ENCODE measurements at places on chromosomes 2 and 18.

GRCh38 chr2:179051250-179051649 lies 1.3 kb upstream of the CCDC141 start:
- DNase-seq, result no peak

GRCh38 chr2:125681976-125682805 lies 973.8 kb upstream of the GYPC start:
- DNase-seq, result no peak

DNA sequence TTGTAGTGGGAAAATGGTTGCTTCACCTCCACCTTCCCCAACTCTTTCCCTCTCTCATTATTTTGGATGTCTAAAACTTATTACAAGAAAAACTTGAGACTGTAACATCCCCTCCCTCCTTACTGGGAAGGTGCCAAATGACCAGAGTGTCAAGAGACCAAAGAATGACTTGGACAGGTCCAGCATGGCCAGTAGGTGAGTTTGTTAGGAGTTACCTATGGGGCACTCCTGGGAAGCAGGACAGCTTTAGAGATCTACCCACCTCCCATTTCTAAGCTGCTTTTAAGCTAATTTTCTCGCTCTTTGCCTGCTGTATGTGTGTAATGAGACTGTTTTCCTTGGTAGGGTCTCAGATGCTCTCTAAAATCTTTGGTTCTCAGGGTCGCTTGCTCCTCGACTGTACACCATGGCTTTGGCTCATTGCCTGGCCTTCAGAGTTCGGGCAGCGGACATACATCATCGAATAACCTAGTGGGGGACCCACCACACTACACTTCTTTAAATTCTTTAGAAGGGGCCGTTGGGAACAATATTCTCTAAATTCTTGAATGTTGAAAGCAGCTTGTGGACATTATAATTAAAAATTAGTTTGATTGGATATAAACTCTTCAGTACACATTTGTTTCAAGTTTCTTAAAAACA lies 45.2 kb downstream of the SLC30A6 start:
- no peak for DNase-seq

DNA sequence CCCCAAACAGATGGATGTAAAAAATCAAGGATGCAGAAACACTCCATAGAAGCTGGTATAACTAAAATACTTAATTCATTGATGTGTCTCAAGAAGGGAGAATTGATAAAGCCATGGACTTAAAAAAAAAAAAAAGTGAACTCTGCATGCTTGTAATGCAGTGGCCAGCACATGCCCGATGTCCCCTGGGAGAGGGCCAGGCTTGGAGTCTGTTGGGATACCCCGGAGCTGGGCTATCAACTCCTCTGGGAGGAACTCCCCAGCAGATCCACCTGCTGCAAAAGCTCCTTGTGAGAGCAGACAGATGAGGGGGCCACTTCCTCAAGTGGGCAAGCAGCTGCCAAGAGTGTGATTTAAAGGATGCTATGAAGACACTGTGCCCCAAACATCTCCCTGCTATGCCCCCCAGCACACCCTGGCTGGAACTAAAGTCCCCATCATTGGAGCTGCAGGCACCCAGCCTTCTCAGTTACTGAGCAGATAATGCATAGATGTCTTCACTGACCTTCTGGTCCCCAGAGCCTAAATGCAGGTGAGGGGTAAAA lies 311.5 kb upstream of the ID2 start:
- no peak for DNase-seq

- no peak for DNase-seq
Measured at GRCh38 chr18:69308619-69309018, 92.1 kb upstream of the DOK6 start.

GRCh38 chr2:111155610-111156009 lies 34.9 kb downstream of the BCL2L11 start:
- no peak for DNase-seq

DNA sequence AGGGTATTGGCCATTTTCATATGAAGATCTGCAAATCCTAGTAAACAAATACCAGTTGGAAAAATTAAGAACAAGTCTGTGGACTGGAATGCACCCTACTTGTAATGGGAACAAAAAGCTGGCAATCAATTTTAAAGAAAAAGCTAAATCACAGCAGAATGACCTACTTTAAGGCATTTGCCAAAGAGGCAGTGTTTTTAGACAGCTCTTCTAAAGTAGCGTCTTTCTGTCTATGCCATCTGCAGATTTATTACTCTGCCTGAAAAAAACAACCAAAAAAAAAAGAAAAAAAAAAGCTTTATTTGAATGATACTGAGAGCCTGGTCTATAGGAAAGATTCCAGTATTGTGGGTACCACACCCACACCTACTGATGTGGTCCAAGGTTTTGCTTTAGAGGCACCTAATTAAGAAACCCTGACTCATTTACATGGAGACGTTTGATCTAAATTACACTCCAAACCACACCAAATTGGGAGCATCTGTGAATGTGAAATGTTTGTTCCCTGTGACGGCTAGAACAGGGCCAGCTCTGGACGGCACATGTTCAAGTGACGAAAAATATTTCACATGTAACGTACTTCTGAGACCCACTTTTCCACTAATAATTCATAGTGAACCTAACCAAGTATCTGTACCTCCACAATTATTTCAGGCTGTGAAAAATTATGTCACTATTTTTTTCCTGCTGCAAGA lies 597.1 kb downstream of the ARHGAP15 start:
- DNase-seq, result no peak

GRCh38 chr2:48900321-48901014 lies 144.9 kb upstream of the LHCGR start:
- DNase-seq, result no peak

DNA sequence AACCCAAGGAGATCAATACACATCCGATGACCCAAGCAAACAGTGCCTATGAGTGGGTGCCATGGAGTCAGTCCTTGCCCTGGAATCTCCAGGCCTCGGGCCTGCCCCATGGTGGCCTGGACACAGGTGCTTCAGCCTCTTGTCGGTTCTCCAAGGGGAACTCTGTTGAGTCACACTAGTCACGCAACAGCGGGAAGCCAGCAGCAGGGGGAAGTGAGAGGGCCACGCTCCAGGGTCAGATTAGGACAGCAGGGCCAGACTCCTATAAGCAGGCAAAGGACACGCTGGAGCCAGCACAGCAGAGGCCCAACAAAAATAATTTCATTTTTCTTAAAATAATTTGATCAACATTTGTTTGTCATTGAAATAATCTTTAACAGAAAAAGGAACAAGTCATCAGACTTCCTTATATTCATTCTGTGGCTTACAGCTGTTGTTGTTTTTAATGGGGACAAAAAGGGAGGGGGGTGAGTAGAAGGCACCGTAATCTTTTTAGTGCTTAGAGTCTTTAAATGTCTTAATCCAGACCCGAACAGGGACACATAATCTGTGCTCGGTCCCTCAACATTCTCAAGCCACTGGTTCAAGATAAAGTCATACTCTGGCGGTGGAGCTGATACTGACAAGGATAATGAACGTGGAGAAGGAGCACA lies 16.4 kb upstream of the ARMC9 start:
- DNase-seq, result peak; percentile 12

DNA sequence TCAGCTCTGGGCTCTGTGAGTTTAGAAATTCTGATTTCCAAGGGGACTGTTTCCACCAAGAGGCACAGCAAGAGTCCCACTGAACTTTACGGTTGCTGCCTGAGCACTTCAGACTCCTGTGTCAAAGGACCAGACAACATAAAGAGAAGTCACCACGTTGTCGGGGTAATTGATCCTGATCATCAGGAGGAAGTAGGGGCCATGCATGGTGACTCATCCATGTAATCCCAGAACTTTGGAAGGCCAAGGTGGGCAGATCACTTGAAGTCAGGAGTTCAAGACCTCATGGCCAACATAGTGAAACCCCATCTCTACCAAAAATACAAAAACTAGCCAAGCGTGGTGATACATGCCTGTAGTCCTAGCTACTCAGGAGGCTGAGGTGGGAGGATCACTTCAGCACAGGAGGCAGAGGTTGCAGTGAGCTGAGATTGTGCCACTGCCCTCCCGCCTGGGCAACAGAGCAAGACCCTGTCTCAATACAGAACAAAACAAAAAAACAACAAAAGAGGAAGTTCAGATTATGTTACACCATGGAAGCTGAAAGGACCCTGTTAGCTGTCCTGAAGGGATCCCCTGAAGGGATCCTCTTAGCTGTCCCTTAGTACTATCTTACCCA lies 9.4 kb upstream of the ASXL2 start:
- no peak for DNase-seq

DNA sequence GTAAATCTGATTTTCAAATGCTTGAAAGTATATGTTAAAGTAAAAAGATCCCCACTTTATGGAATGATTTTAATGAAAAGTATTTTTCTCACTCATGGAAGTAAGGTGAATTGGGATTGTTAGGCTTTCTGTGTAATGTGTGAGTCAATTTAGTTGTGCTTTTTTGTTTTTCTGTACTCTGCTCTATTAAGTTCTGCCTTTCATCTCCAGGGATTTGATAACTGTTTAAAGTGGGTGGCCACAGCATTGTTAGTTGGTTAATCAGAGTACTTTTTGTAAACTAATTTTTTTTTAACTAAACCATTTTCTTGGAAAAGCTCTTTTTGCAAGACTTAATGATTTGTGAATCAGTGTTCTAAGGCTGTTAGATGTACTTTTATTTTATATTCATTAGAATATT lies 76.8 kb downstream of the ABI2 start:
- DNase-seq, result no peak

DNA sequence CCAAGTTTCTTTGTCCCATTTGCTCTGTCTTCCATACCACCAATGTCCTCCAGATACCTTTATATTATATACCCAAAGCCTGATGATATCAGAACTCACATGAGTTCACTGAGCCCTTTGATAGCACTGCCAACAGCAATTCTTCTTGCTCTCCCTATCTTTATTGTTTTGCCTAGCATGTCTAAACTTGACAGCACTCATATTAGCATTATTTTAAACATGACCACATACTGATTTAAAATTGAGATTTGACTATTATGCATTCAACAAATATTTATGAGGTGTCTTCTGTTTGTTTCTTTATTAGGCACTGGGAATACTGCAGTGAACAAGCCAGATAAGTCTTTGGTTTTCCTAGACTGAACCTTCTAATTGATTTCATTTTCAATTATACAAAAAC lies 587.3 kb upstream of the GCFC2 start:
- DNase-seq, result no peak

- peak; percentile 50 for DNase-seq
Measured at GRCh38 chr2:45651415-45652089, at the start of gene PRKCE. Gene PRKCE (plus strand): TSS chr2:45651675.

DNA sequence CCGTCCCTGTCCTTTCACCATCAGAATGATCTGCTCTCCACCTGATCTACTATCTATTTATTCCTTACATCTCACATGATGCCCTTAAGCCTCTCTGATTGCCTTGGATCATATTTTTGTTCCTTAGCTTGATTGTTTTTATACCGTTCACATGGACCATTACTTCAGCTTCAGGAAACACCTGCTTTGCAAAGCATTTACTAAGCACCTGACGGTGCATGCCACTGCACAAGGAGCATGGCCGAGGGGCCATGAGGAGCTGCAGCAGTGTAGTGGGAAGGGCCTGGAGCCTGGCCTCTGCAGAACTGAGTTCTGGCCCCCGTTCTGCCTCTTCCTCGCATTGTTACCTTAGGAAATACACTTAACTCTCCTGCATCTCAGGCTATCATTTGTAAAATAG lies 124.1 kb upstream of the NDUFV2 start:
- DNase-seq, result no peak

DNA sequence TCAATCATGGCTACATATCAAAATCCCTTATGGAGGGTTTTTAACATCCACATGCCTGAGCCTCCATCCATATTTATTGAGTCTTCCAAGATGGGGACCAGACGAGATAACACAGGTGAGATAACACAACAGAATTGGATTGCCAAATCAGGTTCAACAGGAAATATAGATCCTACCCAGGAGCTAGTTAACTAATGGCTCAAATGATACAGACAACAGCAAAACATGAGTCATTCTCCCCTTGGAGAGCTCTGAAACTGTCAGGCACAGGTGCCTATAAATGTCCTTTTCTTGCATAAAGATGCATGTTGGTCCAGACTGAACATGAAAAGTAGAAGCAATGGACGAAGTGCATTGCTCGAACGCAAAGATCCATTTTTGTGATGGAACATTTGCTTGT lies 202.2 kb downstream of the CDH20 start:
- no peak for DNase-seq

- no peak for DNase-seq
Measured at GRCh38 chr2:9467687-9468086, 6.7 kb upstream of the IAH1 start.

GRCh38 chr18:59783138-59783537 lies 85.9 kb upstream of the CCBE1 start:
- peak; percentile 10 for DNase-seq

- no peak for DNase-seq
Measured at GRCh38 chr2:238948765-238949641, 101.1 kb downstream of the TWIST2 start.

GRCh38 chr2:108621687-108622681 lies 87.7 kb downstream of the LIMS1 start:
- DNase-seq, result peak; percentile 46

DNA sequence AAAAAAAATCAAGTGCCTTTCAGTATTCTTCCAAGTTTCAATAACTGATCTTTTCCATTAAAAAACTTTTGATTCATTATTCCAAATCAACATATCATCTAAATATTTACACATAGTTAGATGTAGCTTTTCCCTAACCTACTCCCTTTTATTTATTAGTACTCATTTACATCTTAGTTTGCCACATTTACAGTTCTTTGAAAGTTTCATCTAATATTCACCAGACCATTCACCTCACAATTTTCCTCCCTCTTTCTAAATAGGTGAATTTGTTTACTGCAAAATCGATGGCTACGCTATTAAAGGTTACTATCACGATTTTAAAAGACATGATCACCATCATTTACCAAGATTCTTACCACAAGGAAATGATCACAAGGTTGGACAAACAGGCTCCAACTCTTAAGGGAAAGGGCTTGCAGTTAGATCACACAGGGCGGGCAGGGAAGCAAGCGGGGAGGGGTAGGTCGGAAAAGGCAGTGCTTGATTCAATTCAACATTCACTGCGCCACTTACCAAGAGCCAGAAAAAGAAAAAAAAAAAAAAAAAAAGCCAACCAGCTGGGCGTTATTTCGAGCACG lies 654 bp upstream of the MARCHF7 start:
- DNase-seq, result no peak

GRCh38 chr2:68675470-68675869 lies 32.1 kb downstream of the PROKR1 start:
- no peak for DNase-seq

DNA sequence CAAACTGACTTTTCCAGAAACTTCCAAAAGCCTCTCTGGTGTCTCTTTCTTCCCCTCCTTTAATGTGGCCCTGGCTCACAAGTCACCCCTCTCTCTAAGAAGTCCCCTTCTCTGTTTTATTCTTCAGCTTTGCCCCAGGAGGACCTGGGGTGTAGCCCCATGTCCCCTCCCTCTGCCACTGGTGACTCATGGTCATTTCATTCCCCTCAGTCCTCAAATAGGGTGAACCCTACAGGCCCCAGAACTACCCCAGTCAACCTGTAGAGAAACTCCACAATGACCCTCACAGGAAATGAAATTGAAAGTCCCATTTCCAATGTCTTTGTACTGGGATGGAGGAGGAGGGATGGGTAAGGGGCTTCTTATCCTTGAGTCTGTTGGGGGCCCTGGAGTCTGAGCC lies 6.2 kb upstream of the SPEG start:
- no peak for DNase-seq
